ENCODE measurements at places on chromosomes 3 and 15.

DNA sequence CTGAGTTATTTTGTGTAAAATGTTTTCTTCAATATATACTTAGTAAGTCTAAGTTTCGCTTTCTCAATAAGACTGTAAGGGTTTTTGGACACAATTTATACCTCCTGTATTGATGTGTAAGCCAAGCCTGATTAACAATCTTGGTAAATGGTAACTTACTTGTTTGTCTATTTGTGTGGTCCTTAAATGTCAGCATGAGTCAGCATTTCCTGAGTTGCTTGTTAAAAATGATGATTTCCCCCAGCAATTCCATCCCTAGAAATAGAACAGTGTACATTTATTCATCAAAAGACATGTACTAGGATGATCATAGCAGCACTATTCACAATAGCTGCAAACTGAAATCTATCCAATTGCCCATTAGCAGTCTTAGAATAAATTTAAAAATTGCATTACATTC lies 53.4 kb upstream of the LRIG1 start:
- no peak for DNase-seq

DNA sequence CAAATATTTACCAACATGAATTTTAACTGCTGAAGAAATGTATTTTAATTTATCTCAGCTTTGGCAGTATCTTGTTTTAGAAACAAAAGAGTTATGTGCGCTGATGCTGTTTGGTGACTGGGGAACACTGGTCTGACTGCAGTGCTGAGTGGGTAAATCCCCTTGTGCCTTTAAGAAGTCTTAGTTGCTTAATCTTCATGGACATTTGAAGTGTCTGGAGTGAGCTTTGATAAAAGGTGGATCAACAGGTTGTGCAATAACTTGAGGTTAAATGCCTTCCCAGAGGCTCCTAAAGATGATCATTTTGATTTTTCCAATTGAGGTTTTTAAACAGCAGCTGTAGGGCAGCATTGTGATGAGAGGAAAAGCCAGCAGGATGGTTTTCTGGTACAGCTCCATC lies 68.7 kb downstream of the TP63 start:
- no peak for DNase-seq

- peak; percentile 8 for DNase-seq
Measured at GRCh38 chr15:28021281-28022039, 77.7 kb downstream of the OCA2 start.

DNA sequence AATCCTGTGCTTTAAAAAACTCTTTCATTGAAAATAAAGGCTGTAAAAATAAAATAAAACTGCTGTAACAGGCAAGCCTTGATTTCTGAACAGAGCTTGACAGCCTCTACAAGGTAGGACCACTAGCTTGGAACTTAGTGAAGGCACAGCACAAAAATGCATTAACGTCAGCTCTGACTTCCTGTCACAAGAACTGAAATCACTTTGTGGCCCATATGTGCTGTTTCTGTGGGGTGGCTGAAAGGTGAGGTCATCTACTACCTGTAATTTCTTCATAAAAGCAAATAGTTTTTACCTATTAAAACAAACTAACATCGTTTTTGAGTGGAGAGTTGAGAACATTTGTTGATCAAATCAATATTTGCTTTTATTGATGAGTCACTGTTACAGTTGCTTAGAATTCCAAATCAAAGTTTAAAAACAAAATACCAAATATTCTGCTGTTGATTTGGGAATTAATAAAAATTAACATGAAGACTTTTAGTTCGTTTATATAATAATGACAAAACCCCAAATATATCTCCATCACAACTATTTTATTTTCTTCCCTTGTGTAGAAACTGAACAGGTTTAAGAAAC lies 1034.1 kb downstream of the MCTP2 start:
- DNase-seq: no peak

DNA sequence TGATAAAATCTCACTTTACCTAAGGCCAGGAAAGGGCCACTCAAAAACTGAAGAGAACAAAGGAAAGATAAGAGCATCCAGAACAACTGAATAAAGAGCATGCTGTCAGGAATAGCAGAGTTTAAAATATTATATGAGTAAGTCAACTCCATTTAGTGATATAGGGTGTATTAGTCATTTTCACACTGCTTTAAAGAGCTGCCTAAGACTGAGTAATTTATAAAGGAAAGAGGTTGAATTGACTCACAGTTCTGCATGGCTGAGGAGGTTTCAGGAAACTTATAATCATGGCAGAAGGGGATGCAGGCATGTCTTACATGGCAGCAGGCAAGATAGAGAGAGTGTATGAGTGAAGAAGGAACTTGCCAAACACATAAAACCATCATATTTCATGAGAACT lies 778.0 kb upstream of the NECTIN3 start:
- DNase-seq: no peak

- DNase-seq: no peak
Measured at GRCh38 chr15:61889706-61890105, 170.5 kb downstream of the VPS13C start.

- no peak for DNase-seq
Measured at GRCh38 chr3:157248590-157249422, 88.9 kb upstream of the CCNL1 start.

DNA sequence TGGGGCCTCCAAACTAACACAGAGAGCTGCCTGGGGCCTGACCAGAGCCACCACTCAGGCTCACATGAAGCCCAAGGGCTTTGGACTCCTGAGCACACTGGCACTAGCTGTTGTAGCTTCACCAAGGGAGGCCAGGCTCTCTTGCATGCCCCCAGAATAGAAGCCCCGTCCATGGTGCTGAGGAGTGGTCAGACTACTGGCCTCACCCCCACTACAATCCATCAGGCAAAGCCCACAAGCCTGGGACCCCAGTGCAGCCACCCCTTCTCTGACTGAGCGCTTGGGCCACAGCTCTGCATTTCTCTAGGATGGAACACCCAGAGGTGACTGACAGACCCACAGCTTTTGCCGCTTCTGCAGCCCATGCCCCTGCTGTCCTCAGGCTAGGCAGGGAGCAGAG lies 180.8 kb downstream of the PYDC2 start:
- no peak for DNase-seq

- DNase-seq: peak; percentile 32
Measured at GRCh38 chr3:16337856-16338540, 73.0 kb downstream of the OXNAD1 start.

DNA sequence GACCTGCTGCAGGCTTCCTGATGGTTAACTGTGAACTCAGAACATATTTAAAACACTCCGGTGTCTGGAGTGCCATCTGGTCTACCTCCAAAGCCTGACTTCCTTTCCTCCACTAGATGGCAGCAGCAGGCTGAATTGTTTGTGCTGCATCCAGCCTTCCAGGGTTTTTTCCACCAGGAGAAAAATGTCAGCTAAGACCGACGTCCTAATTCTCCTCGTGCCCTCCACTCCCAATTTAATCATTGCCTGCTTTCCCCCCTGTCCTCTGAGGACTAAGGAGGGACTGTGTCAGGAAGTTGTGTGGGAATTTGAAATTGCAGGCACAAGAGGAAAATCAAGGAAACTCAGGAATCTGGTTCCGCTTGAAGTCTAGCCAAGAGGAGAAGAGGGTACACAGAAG lies 165.2 kb upstream of the UMPS start:
- DNase-seq: peak; percentile 33

- peak; percentile 15 for DNase-seq
Measured at GRCh38 chr3:183116025-183116614, 16.8 kb upstream of the MCCC1 start.

GRCh38 chr3:188174317-188175044 lies 20.5 kb downstream of the LPP start:
- DNase-seq: no peak

- no peak for DNase-seq
Measured at GRCh38 chr3:46212101-46212500, 4.0 kb upstream of the CCR1 start.

- no peak for DNase-seq
Measured at GRCh38 chr3:121574449-121574848, 6.7 kb downstream of the ARGFX start.

- no peak for DNase-seq
Measured at GRCh38 chr3:48064292-48064829, 48.1 kb upstream of the MAP4 start.

DNA sequence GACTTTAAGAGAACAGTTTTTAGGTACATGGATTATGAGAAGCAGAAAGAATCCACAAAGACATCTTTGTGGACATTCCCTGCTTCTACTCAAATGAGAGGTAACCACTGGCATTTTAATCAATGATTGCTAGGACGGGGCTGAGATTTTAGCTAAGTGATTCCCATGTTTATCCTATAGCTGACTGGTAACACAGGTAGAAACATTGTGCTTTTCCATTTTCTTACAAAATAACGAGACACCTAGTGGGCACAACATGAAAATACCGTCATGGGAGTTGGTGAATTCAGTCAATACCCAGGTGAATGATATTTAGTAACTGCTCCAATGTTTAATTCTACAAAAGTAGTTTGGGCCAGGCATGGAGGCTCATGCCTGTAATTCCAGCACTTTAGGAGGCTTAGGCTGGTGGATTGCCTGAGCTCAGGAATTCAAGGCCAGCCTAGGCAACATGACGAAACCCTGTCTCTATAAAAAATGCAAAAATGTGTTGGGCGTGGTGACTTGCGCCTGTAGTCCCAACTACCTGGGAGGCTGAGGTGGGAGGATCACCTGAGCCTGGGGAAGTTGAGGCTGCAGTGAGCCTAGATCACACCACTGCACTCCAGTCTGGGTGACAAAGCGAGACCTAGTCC lies 37.2 kb upstream of the DENND4A start:
- no peak for DNase-seq

DNA sequence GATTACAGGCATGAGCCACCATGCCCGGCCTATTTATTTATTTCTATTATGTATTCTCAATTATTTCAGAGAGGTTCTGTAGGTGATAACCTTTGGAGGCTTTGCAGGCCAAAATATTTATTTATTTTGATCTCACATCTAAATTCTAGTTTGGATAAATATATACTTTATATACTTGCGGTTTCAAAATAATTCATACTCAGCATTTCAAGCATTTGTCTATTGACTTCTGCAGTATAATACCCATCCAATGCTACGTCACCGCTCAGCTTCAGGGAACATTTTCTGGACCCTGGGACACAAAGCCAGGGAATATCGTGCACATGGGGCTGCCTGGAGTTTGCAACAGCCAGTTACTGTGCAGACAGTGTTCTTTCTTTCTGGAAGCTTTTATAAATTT lies 22.6 kb downstream of the CGGBP1 start:
- DNase-seq: no peak

DNA sequence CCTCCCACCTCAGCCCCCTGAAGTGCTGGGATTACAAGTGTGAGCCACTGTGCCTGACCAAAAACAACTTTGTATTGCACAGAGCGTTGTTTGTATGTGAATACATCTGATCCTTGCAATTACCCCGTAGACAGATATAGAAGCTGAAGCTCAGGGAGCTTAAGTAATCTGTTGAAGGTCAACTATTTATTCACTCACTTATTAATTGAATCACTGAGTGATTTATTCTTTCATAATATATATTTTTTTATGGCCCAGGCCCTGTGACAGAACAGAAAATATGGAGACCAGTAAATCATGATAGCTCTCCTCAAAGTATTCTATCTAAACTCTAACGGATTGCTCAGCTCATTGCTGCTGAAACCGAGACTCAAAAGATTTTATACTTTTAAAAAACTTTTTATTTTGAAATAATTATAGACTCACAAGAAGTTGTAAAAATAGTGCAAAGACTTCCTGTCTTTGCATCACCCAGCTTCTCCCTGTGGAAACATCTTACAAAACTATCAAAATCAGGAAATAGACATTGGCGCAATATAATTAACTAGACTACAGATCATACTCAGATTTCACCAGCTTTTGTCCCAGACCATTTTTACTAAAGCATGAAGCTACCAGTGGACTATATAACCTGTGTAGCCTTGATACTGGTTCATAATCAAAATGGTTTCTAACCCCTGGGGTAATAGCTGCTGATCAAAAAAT lies 466.1 kb downstream of the PDCD6IP start:
- DNase-seq: no peak

DNA sequence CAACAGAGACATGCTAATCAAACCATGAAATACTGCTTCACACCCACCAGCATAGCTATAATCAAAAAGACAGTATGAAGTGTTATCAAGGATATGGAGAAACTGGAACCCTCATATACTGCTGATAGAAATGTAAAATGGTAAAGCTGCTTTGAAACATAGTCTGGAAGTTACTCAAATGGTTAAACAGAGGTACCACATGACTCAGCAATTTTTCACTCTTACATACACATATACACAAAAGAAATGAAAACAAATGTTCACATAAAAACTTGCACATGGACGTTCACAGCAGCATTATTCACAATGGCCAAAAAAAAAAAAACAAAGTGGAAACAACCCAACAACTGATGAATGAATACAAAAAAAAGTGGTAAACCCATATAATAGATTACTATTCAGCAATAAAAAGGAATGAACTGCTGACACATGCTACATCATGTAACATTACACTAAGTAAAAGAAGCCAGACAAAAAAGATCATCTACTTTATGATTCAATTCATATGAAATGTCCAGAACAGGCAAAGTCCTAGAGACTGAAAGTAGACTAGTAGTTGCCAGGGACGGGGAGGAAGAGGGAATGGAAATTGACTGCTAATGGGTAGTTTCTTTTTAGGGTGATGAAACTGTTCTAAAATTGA lies 23.2 kb downstream of the ZNF148 start:
- no peak for DNase-seq

DNA sequence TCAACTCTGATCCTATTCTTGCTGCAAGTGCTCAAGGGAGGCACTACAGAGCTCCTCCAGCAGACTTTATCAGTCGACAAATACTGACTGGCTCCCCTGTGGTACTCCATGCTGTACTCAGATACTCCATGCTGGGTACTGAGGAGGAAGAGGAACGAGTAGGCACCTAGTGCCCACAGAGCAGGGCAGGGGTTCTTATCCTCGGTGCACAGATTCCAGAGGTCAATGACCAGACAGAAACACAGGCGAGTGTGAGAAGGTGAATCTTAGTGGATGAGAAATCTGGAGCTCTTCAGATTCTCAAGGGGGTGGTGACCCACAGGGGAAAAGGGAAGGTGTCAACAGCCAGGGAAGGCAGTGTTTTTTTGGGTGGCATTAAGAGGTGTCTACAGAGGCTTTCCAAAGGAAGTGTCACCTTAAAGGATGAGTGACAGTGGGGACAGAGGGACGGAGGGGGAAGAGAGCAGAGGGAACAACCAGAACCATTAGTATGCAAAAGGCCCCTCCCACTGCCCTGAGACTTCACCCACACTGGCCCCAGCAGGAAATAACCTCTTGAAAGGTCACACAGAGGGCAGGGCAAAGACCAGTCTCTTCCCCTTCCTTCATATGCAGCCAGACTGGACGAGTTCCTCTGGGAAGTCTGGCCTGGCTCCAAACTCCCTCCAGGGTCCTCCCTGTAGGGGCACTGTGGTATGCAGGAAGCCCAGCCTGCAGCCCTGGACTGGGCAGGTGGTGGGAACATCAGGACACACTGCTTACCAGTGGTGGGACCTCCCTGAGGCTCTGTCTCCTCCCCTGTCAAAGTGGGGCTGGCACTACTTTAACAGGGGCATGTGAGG lies 27.5 kb downstream of the CCDC12 start:
- DNase-seq: no peak

- DNase-seq: no peak
Measured at GRCh38 chr3:103009609-103010008, 574.8 kb downstream of the ZPLD1 start.

Data from stimulated activated CD8-positive, alpha-beta memory T cell treated with anti-CD3 and anti-CD28 coated beads, Interleukin-12 subunit alpha, Interleukin-12 subunit beta, amount 100 ng/mL, for 1 hour (primary cell).